ENCODE measurements at places on chromosomes 2 and 18. TPM values are rescaled to one million over a fixed set of nuclear protein-coding genes. Genes with fewer than 3 reads are reported as not detected.

The C2orf78 gene
- not detected for total RNA-seq

The CHRNG gene
- total RNA-seq = not detected

The GAL3ST2 gene
- total RNA-seq = 0.25 TPM

The OR6B2 gene
- not detected for total RNA-seq

The DSG2 gene
- total RNA-seq = 57.7 TPM

The CD8B gene
- total RNA-seq = not detected

The CKAP2L gene
- total RNA-seq = 12.3 TPM

The AMER3 gene
- not detected for total RNA-seq

The RNU2-63P gene
- not detected for total RNA-seq

The MPV17 gene
- 83.0 TPM for total RNA-seq

The MZT2A gene
- total RNA-seq = 203 TPM

The TFCP2L1 gene
- total RNA-seq = 23.9 TPM

The CCDC178 gene
- total RNA-seq = not detected

The VAMP8 gene
- 16.7 TPM for total RNA-seq

The LRRC30 gene
- total RNA-seq = not detected

The BMPR2 gene
- 12.4 TPM for total RNA-seq
